ENCODE measurements at places on chromosomes 13 and 19.

GRCh38 chr19:22945560-22945959 is 57.4 kb downstream of the ZNF728 start:
- DNase-seq = no peak

- DNase-seq = no peak
These were observed 962 bp upstream of the TPRX1 start for GRCh38 chr19:47805313-47805712.

DNA sequence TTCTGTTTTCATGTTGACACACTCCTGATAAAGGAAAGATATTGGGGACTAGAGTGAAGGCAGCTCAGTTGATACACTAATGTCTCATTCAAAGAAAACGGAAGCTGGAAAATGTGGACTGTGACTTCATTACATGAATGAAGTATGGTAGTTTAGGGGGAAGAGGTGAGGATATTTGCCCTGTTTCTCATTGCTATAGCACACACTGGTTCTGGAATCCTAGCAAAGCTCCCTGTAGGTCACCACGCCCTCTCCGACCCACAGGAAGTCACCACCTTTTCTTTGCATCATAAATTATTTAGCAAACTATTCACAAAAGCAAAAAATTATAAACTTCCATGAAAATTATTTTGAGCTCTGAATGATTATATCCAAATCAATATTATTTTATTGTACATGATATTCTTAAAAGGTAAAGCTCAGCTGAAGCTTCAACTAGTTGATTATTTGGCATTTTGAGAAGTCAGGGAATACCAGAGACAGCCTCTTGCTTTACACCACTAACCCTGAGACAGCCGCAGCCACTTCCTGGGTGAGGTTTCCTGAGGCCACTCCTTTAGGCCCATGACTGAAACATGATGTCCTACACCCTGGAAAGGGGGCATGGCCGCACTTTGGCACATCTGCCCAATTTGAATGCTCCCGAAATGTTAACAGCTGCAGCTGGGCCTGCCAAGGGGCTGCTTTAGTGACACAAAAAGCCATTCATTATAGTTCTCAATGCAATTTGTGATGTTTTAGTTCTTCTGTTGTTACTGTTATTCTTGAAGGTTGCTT is 50.0 kb upstream of the WDFY2 start:
- no peak for DNase-seq

GRCh38 chr19:4660993-4661392 is 9.1 kb downstream of the MYDGF start:
- DNase-seq = no peak

DNA sequence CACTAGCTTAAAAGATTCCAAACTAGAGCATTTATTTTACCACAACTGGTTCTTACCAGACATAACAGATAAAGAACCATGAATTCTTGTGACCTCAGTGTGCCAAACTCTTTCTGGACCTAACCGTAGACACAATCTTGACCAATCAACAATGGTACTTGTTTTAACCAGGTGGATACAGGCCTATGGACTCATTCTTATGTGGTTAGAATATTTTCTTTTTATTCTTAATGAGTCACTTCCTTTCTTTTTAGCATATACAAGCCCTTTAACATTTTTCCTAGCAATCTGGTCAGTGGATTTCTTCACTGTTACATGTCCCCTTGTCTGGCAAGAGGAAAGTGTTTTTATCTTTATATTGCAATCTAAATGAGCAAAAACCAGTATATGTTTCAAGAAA is 792.1 kb upstream of the SPRY2 start:
- DNase-seq = no peak

DNA sequence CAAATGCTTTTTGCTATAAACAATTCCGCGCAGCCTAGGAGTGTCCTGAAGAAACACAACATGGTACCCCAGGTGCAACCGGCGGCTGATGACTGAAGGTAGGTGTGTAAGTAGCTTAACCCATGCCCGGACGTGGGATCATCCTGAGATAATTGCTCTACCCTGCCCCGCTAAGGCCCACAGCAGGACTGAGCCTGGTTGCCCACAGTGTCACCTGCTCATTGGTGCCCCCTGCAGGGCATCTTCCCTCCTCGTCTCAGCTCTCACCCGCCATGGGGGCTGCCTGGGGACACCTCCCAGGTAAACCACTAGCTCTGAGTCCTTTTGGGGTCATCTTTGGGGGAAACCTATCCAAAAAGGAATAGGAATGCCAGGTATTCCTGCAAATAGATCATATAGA is 22.3 kb downstream of the TMEM161A start:
- DNase-seq = no peak

DNA sequence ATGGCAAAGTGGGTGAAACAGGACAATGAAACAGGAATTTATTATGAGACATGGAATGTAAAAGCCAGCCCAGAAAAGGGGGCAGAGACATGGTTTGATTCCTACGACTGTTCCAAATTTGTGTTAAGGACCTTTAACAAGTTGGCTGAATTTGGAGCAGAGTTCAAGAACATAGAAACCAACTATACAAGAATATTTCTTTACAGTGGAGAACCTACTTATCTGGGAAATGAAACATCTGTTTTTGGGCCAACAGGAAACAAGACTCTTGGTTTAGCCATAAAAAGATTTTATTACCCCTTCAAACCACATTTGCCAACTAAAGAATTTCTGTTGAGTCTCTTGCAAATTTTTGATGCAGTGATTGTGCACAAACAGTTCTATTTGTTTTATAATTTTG is 8.6 kb downstream of the CLN5 start:
- DNase-seq = no peak

DNA sequence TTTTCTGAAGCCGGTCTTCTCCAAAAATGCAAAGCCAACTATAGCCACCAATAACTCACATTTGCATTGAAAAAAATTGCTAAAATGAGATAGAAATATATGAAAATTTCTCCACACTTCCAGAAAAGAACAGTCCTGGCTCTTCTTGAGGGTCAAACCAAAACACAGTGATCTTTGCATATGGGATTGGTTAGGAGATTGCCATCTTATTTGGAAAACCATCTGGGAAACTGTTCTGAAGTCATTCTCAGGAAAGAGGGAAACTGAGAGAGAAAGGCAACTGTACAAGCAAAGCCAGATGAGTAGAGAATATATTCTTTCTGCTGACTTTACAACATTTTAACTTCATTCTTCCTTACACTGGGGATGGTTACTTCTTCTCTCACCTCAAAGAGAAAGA is 54.6 kb downstream of the HSPH1 start:
- DNase-seq = no peak

DNA sequence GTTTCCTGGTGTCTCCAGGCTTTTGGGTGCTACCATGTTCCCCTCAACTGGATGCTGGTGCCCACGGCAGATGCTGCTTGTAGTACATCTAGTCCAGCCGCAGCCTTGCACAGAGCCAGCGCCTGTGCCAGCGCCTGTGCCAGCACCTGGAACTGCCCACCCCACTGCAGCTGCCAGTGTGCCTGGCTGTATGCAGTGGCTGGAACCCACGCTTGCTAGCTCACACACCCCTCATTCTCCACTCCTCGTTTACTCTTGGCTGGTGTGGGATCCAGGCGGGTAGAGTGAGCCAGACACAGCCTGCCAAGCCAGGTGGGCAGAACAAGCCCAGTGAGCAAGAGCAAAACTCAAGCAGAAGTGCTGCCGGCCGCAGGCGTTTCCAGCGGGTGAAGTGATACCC is 428.6 kb downstream of the SLITRK1 start:
- DNase-seq = no peak

DNA sequence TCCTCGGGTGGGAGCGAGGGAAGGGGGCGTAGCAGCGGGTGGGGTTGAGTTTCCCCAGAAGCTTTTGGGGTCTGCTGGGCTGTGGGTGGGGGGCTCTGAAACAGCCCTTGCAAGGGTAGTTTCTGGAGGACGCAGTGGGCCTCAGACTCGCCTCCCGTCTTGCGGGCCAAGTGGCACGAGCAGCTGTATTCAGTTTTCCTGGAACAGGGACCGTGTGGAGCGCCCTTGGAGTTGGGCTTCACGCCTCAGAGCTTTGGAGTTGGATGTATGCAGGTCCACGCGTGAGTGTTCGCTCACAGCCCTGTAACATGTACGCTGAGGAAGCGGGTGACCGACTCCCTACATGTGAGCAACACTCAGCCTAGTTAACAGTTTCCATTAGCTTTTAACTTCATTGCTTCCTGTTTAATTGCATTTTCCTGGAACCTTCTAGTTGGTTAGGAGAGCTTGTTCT is 603 bp downstream of the TM9SF2 start:
- no peak for DNase-seq

DNA sequence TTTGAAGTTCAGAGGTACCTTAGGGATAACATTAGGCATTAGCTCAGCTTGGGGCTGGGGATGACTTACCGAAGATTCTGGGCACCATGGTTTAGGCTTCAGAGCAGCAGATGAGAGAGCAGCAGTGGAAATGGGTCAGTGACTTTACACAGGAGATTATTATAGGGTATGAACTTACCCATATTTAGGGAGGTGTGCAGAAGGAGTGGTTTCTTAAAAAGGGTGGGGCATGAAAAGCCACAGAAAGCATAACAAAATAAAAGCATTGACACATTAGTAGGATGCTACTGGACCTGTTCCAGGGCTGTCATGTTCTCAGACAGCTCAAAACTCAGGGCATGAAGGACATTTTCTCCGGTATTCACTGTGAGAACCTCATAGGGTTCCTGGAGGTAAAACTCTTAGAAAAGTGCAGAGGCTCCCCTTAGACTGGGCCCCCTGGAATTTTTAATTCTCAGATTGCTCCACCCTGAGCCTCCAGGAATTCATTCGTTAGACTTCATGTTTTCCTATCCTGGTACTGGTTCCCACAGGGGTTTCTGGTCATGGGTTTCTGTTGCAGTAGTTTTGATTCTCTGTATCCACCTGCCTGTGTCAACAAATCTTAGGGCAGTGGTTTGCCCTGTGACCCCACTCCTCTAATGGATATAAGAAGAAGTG is 20.7 kb downstream of the IGFL1 start:
- no peak for DNase-seq

DNA sequence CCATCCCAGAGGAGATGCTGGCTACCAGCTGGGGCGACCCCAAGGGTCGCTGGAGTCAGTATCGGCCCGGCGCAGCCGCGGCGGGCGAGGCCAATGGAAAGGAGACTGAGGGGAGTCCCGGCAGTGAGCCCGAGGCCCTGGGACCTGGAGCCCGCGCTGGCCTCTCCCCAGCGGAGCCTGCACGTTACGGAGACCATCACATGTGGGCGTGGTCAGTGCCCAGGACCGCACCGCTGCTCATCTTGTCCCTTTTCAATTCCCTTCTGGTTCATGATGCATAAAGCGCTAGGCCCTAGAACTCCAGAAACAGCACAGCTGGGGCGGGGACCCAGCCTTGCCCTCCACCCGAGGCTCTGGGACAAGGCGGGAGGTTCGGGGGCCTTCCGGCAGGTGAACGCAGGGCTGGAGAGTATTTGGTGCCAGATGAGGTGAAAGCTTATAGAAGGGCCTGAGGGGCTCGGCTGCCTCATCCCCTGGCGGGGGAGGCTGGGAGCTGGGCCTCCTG is 8.0 kb downstream of the C19orf25 start:
- no peak for DNase-seq

- DNase-seq = no peak
These were observed 10.4 kb downstream of the SPINT2 start for GRCh38 chr19:38274739-38275138.

- no peak for DNase-seq
These were observed 4.6 kb upstream of the SLC25A30 start for GRCh38 chr13:45422731-45423292.

DNA sequence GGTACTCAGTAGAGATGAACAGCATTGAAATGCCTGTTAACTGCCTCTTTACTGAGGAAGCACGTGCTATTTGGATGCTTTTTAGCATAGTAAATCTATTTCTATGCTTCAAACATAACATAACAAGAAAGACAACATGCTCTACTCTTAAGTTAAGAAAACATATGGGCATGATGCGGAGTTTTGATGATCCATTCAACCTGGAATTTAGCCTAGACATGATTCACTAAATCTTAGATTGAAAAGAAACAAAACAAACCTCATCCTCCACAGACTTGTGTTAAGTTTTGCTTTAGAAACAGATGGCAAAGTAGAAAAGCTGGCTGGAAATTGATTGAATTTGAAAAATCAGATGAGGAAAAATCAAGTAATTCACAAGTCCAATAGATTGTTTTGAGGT is 593.8 kb downstream of the OLFM4 start:
- DNase-seq = no peak

DNA sequence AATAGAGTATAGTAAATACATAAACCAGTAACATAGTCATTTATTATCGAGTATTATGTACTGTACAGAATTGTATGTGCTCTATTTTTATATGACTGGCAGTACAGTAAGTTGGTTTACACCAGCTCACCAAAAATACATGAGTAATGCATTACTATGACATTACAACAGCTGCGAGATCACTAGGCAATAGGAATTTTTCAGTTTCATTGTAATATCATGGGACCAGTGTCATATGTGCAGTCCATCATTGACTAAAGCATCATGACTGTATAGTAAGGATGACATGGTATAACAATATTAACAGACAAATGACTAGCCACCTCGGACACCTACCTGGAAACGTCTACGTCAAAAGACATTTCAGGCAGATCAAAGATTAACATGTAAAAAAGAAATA is 33.6 kb downstream of the ATP7B start:
- no peak for DNase-seq

GRCh38 chr19:23787106-23787505 is 28.4 kb upstream of the ZNF681 start:
- DNase-seq = no peak

DNA sequence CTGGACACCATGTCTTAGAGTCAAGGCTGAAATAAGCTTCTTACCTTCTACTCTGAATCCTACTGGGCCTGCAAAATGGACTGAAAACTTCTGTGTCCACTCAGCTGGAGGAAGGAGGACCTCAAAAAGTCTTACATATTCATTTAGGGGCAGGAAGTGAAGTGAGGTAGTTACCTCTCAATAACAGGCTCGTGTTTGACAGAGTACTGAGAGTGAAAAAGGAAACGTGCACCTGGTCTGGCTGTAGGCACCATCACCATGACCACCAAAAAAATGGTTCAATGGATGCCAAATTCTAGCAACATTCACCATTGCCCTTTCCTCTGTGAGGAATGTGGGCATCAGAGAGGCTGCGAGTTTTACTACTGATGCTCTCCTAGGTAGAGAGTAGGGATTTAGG is 176.2 kb downstream of the RFC3 start:
- no peak for DNase-seq

- DNase-seq = no peak
These were observed 10.8 kb downstream of the RASL11A start for GRCh38 chr13:27281420-27281819.

DNA sequence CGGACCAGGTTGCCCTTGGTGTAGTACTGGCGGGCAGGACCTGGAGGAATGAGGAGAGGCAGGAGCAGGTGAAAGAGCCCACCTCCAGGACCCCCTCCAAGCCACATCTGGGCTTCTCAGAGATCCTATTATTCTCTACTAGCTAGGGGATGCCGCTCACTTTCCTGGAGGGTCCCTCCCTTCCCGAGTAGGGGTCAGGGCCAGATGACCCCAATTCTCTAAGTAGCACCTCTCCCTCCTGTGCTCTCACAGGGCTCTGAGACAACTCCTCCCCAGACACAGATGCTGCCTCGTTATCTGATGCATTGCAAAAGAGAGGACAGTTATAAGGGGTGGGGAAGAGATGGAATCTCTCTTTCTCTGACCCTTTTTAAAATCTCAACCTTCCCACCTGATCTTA is 22.9 kb downstream of the GP6 start:
- DNase-seq = no peak

Measured in cortex of kidney (tissue), 1 donor.